NCI-H1694 (cell line): ENCODE measurements at places on chromosomes 12 and 14.
A peak's percentile ranks its signal among the peaks of the same experiment; 100 is the strongest.

DNA sequence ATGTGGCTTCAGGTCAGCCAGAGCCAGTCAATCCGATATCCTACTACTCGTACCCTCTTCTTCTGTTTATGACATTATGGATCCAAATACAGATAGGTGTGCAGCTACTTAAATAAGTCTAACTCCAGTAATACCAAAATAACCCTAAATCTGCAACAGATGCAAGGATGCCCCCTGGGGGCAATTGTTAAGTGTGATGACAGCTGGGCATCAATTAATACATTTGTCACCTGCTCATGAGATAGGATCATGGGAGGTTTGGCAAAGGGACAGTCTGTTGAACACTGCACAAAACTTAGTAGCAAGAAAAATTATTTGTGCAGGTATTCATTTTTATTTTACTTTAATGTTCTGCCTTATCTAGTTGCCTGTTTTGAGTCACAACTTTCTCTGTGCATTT lies 83.2 kb downstream of the SLC38A6 start:
- peak; percentile 28 for DNase-seq

DNA sequence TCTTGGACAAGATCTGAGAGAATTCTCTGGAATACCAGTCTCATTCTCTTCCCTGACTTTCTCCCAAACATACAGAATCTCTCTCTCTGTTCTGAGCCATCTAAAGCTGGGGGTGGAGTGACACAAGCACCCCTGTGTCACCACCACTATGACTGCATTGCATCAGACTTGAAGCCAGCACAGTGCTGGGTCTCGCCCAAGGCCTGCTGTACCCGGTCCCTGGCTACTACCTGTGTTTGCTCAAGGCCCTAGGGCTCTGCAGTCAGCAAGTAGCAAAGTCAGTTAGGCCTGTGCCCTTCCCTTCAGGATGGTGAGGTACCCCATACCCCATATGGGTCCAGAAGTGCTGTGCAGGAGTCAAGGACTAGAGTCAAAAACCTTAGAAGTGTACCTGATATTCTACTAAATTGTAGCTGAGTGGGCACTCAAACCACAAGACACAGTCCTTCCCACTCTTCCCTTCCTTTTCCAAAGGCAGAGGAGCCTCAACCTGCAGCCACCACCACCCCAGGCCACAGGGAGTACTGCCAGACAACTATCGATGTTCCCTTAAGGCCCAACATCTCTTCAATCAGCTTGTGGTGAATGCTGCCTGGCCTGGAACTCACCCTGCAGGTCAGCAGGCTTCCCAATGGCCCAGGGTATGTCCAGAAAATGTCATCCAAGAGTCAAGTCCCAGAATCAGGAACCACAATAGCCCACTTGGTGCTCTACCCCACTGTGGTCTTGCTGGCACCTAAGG lies 21.2 kb upstream of the RDH16 start:
- no peak for DNase-seq

DNA sequence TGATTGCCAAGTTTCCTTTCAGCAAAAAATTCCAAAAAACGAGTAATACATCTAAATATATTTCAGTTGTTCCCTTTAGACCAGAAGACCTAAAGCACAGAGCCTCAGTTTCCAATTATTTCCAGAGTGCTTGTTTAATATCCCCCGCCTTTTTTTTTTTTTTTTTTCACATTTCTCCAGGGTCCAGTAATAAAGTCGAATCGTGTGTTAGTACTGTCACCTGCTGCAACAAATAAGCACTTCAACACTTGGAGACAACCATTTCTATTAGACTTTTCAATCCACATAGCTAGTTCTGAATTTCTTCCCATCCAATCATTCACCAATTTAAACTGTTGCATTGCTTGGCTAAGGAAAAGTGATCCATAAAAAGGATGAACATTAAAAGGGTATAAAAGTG lies 13.6 kb downstream of the PDE6H start:
- DNase-seq = no peak

- DNase-seq = no peak
Observed at GRCh38 chr14:24426912-24427536, 2.4 kb downstream of the CBLN3 start.

DNA sequence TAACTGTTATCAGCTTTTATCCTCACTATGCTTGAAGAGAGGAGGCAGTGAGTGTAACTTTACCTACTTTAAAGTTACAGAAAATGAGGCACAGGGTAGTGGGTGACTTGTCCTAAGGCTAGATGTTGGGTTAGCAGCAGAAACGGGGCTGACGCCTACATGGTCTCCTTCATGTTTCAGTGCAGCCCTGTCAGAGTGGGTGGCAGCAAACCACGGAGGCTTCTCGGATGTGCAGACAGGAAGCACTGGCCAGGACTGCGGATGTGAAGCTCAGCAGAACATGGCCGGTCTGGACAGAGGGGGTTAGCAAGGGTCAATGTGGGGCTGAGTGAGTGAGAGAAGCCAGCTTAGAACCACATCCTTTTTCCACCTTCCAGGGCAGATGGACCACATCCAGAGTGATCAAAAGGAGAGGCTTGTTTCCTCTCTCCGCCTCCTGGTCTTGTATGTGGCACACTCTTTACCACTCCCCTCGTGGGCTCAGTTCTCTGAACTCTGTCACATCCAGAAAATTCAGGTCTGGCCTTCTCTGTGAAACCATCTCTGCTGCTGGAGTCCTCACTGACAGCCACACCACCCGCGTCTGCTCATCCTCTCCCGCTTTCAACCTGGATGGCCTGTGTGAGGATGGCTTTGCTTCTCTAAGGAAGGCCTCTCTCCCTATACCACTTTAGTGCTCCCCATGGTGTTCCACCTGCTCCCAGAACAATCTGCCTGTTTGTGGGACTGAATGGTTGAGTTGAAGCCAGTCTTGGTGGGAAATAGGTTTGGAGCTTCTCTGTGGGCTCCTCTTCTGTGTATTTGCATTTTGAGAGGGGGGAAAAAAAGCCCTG lies 14.1 kb downstream of the SUSD6 start:
- no peak for DNase-seq

GRCh38 chr12:100864366-100864765 lies 69.8 kb downstream of the ANO4 start:
- no peak for DNase-seq

- peak; percentile 12 for DNase-seq
Observed at GRCh38 chr12:71415336-71416231, 24.0 kb upstream of the LGR5 start.

DNA sequence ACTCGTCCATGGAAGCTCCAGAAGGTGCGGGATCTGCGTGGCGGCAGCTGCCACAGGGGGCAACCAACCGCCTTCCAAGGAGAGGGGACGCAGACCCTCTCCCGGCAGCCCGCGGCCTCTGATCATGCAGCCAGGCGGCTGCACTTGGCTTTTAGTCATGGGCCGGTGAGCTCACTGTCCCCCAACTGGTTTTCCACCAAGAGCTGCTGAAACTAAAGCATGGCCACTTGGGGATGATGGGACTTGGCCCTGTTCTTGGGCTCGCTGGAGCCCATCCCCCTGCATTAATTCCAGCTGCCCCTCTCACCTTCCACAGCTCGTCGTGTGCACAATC lies 39.1 kb downstream of the CCDC85C start:
- no peak for DNase-seq

GRCh38 chr12:52004042-52004648 lies 2.6 kb upstream of the TAMALIN start:
- DNase-seq = peak; percentile 28

DNA sequence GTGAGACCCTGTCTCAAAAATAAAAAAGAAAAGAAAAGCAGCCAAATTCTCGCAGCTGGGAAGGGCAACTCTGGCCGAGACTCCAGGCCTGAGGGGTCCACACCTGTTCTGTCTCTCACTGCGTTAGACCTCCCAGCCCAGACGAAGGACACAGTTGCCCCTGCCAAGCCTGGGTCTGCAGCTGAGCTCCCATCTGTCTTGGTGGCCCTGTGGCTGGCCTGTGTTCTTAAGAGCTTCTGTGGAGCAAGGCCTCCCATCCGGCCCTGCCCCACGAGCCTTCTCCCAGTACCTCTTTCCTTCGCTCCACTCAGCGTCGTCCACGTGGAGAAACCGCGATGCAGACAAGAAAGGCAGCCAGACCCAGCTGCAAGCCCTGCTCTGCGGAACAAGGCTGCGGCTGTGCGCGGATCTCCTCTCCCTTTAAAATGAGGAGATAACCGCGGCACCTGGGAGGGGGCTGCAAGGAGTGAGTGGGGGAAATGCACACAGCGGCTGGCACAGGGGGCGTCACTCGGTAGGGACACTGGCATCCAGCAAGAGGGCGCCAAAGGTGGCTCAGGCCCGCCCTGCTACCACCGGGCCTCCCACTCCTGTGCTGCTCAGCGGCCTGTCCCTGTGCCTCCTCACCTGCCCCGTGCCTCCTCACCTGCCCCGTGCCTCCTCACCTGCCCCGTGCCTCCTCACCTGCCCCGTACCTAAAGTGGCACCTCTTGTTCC lies 42.4 kb downstream of the LRRC74A start:
- no peak for DNase-seq

GRCh38 chr12:57619434-57620244 lies 8.4 kb downstream of the ARHGEF25 start:
- DNase-seq = no peak
